ENCODE measurements at places on chromosomes 7 and 10. TPM values are rescaled to one million over a fixed set of nuclear protein-coding genes. Genes with fewer than 3 reads are reported as not detected.

GRCh38 chr10:78937800-78938694 is 130.7 kb upstream of the ZMIZ1 start:
- DNase-seq = no peak

GRCh38 chr7:116395141-116395791 is 104.3 kb upstream of the CAV2 start:
- DNase-seq = no peak

EPHB6 gene
- 6.1 TPM for total RNA-seq

OPALIN gene
- not detected for total RNA-seq

MIOS gene
- 14.1 TPM for total RNA-seq

LIPF gene
- not detected for total RNA-seq

All from right lobe of liver (tissue), 6 donors.